ENCODE measurements at places on chromosomes 1 and 21.

- no peak for DNase-seq
Measured at GRCh38 chr1:5596651-5597050, 395.6 kb downstream of the NPHP4 start.

DNA sequence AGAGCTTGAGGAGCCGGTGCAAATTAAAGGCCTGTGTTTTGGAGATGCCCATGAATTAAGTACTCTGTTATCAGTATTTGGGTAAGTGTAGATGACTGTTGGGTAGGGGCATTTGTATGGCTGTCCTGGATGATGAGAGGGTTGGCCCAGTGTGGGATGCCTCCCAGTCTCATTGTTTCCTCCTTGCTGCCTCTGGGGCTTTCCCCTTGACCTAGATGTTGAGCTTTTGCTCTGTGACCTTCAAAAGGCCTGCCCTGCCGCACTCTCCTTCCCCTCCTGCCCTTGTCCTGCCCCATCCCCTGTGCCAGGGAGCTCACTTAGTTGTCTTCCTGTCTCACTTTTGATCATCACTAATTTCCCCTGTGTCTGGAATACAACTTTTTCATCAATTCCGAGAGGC, 10.0 kb downstream of the GALNT2 start:
- DNase-seq = no peak

DNA sequence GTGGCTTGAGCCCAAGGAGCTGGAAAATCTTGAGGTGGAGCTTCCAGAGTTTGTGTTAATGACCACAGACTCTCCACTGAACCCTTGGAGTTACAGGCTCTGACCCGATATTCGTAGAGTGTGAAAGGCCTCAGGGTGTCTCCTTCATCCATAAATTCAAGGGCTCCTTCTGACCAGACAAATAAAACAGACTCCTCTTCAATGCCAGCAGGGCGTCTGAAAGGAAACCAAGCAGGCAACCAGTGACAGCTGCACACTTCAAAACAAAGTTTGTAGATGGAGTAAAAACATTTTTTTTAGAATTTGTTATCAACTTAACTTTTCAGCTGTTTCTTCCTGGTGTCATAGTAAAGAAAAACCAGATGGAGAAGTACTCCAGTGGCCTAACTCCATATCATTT, 161.1 kb downstream of the KCTD3 start:
- no peak for DNase-seq

DNA sequence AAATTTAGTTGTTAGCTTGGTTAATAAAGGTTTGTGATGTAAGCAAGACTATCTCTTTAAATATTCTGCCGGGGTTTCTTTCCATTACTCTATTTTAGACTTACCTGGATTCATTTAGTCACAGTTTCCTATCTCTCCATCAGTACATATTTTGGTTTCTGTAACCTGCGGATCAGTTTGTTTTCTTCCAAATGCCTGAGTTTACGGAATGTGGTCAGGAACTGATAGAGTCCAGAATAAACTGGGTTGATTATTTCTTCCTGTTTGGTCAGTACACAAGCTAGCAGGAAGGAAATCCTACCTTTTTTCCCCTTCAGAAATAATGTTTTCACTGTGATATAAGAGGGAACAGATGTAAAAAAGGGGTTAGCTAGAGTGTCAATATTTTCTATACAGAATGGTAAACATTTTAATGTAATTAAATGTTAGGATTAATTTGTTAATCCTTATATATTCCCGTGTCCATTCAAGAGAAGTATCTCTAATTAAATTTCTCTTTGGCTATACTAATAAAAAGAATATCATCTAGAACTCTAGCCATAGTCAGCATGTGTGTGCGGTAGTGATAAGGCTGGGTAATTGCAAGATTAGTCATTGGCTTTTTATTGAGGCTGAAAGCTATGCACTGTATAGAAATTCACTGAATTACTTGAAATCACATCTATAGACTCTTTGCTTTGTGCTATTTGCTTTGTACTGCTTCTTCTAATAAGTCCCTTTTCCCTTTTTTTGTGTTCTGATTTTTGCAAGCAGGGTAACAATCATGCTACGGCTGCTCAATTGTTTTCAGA, 144.7 kb upstream of the ADGRL4 start:
- DNase-seq = no peak

GRCh38 chr21:15706696-15707095, 23.1 kb upstream of the USP25 start:
- DNase-seq = peak; percentile 69

- DNase-seq = peak; percentile 41
Measured at GRCh38 chr1:116667575-116668105, at the start of gene IGSF3. Gene IGSF3 (minus strand): TSS chr1:116667733. CDS start chr1:116666326, 1,407 bp downstream.

- DNase-seq = no peak
Measured at GRCh38 chr1:26287033-26287711, 7.3 kb downstream of the SH3BGRL3 start.

DNA sequence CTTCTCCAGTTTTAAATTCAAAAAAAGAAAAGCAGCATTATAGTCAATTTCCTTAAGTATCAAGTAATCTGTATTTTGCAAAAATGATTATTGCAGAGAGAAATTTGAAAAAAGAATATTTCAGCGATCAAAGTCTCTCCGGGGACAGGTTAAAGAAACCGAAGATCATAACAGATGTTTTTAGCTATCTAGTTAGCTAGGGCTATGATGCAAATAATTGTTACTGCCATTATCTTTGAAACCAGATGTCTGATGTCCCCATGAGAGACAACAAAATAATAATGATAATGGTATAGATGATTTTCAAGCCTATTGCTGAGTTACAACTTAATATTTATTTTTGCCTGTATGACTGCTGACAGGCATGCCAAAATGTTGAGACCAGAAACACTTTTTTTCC, 1326.0 kb downstream of the PLA2G4A start:
- no peak for DNase-seq

GRCh38 chr1:39926820-39927219, 25.1 kb upstream of the MYCL start:
- no peak for DNase-seq

DNA sequence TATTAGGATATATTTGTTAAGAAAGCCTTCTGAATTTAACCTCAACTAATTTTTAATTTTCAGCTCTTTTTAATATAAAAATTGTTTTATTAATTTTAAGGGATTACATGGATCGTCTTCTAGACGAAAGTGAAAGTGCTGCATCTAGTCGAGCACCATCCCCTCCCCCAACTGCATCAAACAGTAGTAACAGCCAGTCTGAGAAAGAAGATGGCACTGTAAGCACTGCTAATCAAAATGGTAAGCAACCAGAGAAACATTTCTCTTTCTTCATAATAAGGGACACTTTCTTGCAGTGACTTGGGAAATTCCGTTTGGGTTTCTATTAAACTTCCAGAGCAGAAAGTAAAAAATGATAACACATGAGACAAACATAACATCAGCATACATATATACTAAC, 56.9 kb downstream of the MIER1 start:
- no peak for DNase-seq

GRCh38 chr1:234134878-234135277, 230.4 kb downstream of the SLC35F3 start:
- DNase-seq = no peak

DNA sequence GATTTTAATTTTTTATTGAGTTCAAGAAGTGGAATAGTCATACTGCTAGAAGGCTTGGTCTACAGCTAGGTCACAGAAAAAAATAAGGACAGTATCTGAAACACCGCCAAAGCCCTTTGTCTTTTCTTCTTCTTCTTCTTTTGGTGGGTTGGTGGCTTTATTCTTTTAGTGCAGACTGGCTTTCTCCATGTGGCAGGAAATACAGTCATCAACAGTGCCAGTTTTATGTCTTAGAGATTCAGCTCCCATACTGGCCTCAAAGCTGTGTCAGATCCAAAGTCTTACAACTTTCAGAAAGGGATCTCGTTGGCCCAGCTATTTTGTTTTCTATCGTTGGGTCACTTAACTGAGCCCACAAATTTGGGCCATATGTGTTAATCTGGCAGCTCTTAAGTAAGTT, 58.2 kb downstream of the FNBP1L start:
- DNase-seq = no peak

DNA sequence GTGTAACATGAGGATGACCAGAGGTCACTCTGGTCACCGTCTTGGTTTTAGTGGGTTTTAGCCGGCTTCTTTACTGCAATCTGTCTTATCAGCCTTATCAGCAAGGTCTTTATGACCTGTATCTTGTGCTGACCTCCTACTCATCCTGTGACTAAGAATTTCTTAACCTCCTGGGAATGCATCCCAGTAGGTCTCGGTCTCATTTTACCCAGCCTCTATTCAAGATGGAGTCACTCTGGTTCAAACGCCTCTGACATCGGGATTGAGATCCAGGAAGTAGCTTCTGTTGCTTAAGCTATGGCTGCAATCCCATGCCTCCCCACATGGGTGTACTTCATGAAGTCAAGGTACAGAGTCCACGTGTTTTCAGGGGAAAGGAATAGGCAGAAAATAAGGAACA, 19.9 kb downstream of the FMN2 start:
- no peak for DNase-seq

DNA sequence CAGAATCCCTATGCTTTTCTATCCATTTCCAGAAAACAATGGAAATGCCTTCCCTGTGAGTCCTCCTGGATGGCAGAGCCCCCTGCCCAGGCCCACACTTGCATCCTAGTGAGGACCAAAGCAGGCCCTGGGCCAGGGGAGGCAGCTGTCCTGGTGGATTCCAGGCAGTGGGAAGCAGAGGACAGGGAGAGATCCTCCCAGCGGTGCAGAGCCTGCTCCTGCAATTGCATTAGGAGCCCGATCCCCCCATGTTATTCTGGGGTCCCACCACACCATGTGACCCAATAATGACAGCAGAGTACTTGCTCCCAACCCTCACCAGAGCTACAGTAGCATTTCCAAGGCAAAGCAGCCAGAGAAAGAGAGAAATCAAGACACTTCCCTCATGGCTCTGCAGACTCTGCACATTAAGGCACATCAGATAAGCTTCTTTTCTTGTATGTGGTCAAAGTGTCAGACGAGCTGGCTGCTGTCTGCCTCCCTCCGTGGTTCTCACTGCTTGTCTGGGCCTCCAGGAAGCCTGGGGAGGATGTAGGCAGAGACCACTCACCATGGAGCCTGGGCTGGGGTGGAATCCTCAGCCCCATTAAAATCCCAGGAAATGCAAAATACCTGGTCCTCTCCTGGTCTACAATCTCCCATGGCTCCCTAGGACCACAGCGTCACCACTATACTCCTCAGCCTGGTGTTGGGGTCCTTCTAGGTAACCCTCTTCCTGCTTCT, 54.9 kb upstream of the RUNX3 start:
- DNase-seq = no peak

- no peak for DNase-seq
Measured at GRCh38 chr1:20229171-20229570, 42.9 kb upstream of the PLA2G2C start.

DNA sequence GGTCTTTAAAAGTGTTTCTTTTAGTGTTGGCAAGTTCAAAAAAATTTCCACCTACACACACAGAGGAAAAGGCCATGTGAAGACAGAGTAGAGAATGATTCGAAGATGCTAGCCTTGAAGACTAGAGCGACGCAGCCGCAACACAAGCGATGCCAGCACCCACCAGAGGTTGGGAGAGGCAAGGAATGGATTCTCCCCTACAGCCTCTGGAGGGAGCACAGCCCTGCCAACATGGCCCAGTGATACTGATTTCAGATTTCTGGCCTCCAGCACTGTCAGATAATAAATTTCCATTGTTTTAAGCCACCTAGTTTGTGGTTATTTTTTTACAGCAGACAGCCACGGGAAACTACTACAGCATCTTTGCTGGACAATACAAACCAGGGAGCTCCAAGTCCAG, 6.9 kb upstream of the ADAR start:
- no peak for DNase-seq

GRCh38 chr1:202938287-202938925, 11.4 kb upstream of the KLHL12 start:
- no peak for DNase-seq

DNA sequence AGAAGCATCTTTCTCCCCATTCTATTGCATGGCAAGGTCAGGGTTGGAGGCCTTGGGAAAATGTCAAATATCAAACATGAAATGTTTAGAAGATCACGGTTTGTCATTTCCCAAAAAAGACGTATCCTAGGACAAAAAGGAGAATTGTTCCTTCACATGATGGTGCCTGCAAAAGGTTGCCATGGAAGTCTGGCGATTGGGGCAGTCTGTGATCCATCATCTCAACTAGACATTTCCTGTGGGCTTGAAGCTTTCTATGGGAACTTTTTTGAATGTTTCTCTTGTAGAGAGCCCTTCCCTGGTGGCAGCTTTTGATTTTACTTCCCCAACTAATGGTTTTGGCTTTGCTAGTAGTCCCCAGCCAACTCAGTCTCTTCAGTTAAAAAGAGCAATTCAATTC, 106.3 kb downstream of the TGFB2 start:
- DNase-seq = no peak

- no peak for DNase-seq
Measured at GRCh38 chr1:92755541-92756461, 29.1 kb downstream of the EVI5 start.

All from HTR-8/SVneo (cell line).